ENCODE measurements at places on chromosomes 11 and 22.

GRCh38 chr11:14953904-14954303 is 18.2 kb downstream of the CALCA start:
- DNase-seq = no peak

GRCh38 chr22:36838119-36839030 is 21.5 kb upstream of the PVALB start:
- no peak for DNase-seq

DNA sequence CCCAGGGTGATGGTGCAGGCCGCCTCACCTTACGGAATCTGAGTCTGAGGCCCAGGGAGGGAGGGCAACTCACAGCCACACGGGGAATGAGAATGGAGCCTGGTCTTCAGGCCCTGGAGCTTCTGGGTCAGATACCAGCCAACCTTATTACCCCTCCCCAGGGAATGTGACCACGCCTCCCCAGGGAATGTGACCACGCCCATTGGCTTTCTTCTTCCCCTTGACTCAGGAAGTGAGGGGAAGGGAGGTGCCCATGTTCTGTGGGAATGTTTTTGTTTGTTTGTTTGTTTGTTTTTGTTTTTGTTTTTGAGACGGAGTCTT is 57.5 kb upstream of the RBFOX2 start:
- DNase-seq = no peak

DNA sequence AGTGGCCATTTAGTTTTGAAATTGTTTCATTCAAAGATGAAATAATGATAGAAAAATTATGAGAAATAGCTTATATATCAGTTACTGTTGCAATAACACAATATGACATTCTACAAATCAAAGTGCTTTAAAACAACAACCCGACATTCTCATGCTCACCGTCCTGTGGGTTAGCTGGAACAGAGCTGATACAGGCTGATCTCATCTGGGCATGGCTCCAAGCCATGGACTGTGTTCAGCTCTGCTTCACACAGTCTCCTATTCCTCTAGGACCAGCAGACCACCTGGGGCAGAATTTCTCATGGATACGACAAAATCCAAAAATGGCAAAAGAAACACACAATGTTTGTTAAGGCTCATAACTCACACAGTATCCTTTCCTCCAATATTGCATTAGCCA is 178.6 kb downstream of the CNTN5 start:
- DNase-seq = no peak

- no peak for DNase-seq
Measured at GRCh38 chr22:46289244-46289891, 7.3 kb upstream of the GTSE1 start.

GRCh38 chr22:45200860-45201511 is 37.3 kb downstream of the NUP50 start:
- DNase-seq = no peak

DNA sequence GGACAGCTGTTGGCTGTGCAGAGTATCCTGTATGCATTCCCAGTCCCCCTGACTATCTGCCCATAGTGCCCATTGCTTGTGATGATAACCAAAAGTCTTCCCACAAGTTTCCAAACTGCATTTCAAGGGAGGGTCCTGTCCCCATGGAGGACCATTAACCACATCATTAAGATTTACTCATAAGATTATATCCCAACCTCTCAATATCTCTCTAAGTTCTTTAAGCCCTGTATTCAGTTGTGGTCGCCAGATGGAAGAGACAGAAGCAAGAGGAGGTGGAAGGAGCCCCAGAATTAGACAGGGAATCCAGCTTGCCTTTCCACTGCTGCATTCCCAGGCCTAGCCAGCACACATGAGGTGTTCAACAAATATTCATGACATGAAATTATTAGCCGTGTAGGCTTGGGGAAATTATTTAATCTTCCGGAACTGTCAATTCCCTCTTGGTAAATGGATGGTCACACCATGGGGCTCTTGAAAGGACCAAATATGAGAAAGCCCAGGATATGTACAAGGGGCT is 42.6 kb upstream of the TIMP3 start:
- DNase-seq = no peak

GRCh38 chr11:116193321-116194131 is 579.3 kb downstream of the BUD13 start:
- DNase-seq = peak; percentile 87

GRCh38 chr11:76807206-76807875 is 24.2 kb downstream of the TSKU start:
- peak; percentile 62 for DNase-seq

GRCh38 chr11:45149483-45150056 is 3.1 kb downstream of the PRDM11 start:
- DNase-seq = no peak

DNA sequence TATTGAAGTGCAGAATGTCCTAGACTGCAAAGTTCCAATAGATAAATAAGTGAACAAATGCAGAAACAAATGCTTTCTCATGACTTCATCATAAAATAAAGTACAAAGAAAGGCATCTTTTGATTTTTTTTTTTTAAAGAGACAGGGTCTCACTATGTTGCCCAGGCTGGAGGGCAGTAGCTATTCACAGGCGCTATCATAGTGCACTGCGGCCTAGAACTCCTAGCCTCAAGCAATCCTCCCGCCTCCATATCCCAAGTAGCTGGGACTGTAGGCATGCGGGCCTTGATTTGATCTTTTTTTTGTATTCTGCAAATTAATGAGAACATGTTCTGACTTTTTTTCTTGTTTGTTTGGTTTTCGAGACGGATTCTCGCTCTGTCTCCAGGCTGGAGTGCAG is 2.4 kb downstream of the ARCN1 start:
- DNase-seq = no peak

- DNase-seq = peak; percentile 62
Measured at GRCh38 chr11:68020575-68020974, 9.9 kb upstream of the NDUFS8 start.

DNA sequence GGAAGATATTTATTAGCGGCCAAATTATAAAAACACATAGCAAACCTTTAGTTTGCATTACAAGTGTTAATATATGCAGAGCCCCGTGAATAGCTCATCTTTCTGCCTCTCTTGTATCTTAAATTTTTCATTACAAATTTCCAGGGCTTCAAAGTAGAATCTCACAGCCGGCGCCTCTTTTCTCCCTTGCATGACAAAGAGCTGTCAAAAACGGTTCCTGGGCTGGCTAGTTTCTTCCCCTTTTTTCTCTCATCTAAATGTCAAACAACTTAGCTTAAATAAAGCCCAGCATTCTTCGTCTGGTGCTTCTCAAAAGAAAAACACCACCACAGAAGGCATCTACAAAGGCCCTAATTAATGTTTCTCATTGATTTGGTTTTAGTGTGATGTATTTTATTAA is 253.0 kb downstream of the INSC start:
- DNase-seq = no peak

- no peak for DNase-seq
Measured at GRCh38 chr11:2295971-2296912, 5.5 kb downstream of the C11orf21 start.

DNA sequence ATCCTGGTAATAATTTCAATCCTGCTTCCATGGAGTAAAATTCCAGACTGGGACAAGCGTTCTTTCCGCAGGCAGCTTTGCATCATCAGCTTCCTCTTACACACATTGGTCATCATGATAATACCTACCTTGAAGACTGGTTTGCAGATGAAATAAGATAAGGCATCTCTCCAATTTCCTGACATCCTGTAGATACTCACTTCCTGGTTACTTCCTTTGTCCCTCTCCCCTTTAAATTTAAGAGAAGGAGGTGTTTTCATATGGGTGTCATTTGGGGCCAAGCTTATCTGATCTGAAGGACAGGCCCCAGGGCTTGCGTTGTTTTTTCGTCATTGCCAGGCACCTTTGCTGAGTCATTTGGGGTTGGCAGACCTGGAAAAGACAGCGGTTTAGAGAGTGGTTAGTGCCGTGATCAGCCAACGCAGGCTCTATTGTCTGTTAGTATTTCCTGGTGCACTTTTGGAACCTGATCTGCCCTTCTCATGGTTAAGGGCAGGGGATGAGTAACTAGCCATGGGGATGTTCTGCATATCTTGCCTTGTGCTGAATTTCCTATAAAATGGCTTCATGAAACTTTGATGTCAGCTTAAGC is 24.1 kb downstream of the GRAMD1B start:
- DNase-seq = no peak

- DNase-seq = no peak
Measured at GRCh38 chr22:19957445-19957844, 15.8 kb upstream of the TXNRD2 start.

GRCh38 chr22:26045051-26045450 is 124.2 kb upstream of the SEZ6L start:
- no peak for DNase-seq

DNA sequence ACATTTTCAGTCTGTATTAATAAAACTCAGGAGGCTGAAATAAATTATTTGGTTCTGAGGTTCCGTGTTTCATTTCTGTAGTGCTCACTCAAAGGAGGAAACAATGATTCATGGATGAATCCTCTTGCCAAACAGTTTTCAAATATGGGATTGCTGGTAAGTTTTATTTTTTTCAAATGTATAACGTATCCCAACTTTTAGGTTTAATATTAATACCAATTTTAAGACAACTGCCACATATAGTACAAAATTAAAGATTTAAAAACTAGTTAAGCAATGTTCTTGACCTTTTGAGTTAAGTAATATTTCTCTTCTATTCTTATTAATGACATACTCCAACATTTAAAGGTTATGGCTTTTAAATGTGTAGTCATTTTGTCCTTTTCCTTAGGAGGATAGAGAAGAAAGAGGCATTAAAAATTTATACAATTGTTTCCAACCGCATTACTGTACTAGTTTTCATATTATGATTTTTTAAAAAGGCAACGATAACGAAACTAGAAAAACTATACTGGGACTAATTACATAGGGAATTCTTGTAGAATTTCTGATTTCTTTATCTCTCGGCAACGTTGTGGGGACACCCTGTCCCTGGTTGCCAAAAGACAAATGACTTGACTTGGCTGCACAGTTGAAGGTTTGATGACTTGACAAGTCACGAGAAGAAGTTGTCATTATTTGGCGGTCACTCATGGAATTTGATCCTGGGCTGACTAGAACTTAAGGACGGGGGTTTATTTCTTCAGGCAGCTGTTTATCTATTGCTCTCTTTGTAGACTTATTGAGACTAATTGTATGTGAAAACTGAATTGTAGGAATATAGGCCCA is 69.1 kb upstream of the ADSL start:
- no peak for DNase-seq

DNA sequence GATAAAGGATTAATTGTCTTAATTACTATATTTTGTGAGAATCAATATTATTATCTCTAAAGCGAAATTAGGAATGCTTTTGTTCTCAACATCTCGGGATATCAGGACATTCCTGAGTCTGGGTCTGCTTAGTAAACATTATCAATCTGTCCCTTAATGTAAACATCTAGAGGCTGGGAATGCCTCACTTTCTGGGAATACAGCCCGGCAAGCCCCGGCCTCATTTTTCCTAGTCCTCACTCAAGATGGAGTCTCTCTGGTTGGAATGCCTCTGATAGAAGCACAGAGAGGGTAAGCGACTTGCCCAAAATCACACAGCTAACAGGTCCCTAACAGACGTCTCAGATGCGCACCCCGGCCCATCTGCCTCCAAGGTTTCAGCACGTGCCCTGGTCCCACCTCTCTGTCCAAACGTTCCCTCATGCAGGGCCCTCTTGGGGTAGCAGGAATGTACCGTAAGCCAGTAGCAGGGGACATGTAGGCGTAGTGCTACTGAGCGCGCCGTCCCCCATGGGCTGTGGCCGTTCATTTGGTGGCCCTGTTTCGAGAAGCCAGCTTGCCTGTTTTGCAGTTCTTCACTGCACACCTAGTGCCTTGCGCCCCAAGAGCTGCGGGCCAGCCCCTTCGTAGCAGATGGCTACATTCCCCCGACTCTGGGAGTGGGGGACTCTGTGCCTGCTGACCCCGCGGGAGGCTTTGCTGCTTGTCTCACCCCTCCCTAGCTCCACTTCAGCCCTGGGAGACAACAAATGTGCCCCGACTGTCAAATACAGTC is 62.2 kb upstream of the FADD start:
- DNase-seq = no peak

GRCh38 chr11:32385998-32386397 is 49.3 kb downstream of the WT1 start:
- peak; percentile 76 for DNase-seq

- no peak for DNase-seq
Measured at GRCh38 chr11:26742966-26743365, 21.1 kb upstream of the SLC5A12 start.

- DNase-seq = no peak
Measured at GRCh38 chr11:92199991-92200390, 24.6 kb upstream of the FAT3 start.

GRCh38 chr11:114914231-114915005 is 236.1 kb downstream of the NXPE2 start:
- peak; percentile 81 for DNase-seq
